CD4-positive, alpha-beta memory T cell (primary cell): ENCODE measurements at places on chromosomes 2 and 18.
A peak's percentile ranks its signal among the peaks of the same experiment; 100 is the strongest.

GRCh38 chr18:13258921-13259320 is 40.4 kb downstream of the LDLRAD4 start:
- DNase-seq, result no peak

DNA sequence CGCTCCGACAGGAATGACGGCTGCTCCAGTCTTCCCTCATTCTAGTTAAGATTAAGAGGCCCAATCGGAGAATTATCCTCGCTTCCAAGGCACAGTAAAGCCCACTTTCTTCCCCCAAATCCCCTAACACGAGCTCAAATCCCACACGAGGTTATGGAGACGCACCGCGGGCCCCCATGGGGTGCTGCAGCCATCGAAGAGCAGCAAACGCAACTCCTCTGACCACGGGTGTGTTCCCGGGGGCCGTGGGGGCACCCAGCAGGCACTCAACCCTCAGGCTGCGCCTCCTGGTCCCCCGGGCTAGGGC is 446 bp downstream of the COPS9 start:
- no peak for DNase-seq

GRCh38 chr18:63138436-63139340 is 180.9 kb downstream of the BCL2 start:
- no peak for DNase-seq

GRCh38 chr2:157593411-157593810 is 35.3 kb downstream of the ACVR1C start:
- DNase-seq, result no peak

DNA sequence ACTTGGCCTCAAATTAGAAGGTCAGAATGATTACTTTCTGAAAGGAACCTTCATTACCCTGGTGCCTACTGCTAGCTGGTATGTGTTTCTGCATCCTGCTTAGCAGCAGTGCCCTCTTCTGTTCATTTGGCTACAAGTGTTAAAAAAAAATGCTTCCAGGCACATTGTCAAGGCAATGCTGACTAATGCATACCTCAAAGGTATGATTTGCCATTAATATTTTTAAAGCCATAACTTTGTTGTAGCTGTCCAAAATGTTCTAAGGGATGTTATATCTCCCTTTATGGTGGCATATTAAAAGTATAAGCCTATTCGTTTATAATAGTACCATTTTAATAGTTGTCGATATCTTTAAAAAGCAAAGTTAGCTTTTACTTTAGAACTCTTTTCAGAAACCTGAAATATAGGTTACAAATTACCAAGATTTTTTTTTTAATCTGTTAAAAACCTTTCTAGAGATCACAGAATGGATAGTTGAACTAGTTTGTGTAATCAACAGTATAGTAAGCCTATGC is 52.0 kb upstream of the FAM171B start:
- DNase-seq, result peak; percentile 47

DNA sequence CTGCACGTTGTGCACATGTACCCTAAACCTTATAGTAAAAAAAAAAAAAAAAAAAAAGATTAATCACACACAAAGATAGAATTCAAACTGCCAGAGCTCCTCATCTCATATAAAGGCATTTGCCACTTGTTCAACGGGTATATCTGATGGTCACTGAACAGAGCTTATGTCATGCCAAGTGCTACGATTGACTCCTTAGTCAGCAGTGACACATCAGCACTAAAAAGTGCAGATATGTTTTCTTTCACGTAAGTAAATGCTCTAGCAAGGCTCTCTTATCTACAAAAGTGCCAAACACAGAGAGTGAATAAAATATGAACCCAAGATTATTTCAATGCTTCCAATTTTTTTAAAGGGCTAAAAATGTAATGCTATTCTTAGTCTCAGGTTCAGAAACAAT is 1.1 kb downstream of the LMAN1 start:
- DNase-seq, result peak; percentile 21

DNA sequence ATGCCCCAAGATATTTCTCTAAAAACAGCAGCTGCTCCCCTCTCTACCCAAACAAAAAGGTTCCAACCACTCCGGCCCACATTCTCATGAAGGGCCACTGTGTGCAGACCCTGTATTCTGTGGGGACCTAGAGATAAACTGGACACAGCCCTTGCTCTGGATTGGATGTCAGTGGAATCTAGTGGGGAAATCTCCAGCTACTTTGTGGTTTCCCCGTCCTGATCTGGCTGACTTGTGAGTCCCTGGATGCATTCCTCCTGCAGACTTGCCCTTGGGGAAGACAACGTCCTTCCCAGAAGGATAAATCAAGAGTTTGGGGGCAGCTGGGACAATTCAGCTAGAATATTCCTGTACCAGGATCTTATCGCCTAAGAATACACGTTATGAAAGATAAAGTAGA is 151.1 kb downstream of the FSHR start:
- DNase-seq, result no peak

DNA sequence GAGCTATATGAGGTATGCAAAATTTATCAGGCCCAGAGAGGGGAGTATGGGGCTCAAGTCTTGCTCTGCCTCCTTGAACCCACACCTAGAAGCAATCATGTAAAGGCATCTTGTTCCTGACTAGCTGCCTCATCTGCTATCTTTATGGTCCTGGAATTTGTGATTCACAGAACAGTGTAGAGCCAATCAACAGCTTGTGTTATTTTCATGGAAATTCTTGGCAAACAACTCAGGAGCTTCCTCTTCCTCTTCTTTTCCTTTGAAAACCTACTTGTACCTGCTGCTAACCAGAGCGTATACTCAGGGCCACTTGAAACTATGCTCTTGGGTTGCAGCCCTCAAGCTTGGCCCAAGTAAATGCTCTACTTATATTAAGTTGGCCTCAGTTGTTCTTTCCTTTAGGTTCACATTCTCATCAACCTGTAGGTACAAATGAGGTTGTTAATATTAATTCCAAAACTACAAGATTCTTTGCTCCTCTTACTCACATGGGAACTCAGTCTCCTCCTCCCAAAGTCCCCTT is 3.5 kb upstream of the NOSTRIN start:
- DNase-seq, result no peak

DNA sequence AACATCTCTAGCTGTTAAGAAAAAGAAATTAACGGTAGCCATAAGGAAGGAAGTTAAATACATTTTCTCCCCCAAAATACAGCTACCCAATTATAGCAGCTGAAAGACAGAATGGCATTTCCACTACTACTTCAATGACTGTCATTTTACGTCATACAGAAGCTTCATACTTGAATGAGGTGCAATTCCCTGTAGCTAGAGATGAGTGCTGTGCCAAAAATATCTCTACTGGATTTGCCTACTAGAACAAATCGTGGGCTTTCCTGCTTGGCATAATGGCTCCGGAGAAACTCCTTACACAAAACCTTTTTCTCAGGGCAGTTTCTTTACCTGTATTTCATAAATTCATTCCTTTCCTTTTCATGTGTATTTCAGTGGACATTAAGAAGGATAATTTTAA is 36.3 kb upstream of the NRXN1 start:
- DNase-seq, result no peak

DNA sequence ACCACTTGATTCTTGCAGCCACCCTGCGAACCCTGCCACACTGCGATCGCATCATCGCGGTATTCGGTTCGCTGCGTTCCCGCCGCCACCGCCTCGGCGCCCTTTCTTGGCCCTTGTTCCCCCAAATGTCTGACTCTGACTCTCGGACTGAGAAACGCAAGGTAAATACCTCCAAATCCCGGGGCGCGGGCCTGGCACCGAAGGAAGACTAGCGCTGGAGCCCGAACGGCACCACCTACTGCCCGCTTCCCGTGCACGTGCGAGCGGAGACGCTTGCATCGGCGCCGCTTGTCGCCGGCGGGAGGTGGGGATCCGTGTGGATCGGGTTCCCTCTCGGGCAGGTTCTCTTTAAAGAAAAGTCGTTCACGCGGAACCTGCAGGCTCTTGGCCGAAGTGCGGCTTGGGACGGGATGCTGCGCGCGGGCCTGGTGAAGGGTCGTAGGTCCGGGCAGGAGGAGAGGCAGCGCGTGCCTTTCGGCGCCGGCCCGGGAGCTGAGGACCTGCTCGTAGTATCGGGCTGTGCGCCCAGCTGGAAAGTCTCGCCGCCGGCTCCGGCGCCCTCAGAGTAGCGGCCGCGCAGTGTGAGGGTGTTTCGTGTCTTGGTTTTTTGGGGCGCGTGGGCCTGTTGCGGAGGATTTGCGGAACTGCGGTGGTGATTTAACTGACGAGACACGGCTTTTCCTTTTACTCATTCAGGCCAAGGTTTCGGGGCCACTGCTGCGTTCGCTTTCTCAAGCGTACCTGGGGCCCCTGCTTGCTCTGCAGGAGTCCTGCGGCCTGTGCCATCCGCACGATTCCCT is 514 bp downstream of the BCL2L11 start:
- peak; percentile 56 for DNase-seq

DNA sequence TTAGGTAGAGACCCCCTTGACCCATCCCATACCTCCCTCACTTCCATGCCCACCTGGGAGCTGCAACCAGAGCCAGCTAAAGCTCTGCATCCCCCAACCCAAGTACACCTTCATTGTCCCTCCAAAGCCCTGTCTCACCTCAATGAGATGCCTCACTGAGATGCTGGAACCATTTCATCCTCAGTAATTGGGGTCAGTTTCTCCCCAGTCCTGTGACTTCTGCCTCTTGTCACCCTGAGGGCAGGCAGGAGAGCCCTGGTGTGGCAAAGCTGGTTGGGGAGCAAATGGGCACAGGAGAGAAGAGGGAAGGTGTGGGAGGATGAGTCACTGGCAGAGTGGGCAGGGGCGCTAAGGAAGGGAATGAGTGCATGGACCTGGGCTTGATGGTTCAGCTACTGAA is 27.9 kb upstream of the NT5DC4 start:
- no peak for DNase-seq

DNA sequence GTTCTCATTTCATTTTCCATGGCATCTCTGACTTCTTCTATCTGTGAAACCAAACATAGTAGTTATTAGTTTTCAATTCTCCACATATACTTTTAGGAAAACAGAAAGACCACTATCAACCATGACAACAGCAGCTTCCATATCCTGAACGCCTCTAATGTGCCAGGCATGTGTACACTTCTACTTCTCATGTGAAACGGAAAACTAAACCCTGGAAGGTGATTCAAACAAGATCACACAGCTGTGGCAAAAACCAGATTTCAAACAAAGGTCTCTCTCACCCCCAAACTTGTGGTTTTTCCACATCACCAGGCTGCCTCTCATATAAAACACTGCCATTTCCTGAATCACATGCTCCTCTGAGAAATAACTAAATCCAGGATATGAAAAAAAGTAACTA is 41.8 kb downstream of the PTCD3 start:
- no peak for DNase-seq

- DNase-seq, result no peak
Measured at GRCh38 chr2:217116610-217117009, 256.7 kb upstream of the TNP1 start.

DNA sequence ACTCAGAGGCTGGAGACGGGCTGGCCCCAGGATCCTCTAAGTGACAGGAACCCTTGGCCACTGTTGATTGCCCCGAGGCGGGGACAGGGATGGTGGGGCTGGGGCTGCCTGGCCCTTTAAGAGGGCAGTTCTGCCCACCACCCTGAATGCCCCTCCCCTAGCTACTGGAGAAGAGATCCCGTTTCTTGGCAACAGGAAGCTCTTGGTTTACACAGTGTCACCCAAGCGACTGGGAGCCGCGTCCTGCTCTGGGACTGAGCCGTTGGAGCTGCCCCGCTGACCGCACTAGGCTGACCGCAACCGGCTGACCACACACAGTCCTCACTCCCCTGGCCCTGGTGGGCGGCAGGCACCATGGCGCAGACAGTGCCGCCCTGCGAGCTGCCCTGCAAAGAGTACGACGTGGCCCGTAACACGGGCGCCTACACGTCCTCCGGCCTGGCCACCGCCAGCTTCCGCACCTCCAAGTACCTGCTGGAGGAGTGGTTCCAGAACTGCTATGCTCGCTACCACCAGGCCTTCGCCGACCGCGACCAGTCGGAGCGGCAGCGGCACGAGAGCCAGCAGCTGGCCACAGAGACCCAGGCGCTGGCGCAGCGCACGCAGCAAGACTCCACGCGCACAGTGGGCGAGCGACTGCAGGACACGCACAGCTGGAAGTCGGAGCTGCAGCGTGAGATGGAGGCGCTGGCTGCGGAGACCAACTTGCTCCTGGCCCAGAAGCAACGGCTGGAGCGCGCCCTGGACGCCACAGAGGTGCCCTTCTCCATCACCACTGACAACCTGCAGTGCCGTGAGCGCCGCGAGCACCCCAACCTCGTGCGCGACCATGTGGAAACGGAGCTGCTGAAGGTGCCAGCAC is at the start of gene TEKT4:
TEKT4 (plus strand) TSS at position 205 of the 862 bp plus-strand sequence; CDS start at position 355, 150 bp downstream.
- DNase-seq, result no peak

DNA sequence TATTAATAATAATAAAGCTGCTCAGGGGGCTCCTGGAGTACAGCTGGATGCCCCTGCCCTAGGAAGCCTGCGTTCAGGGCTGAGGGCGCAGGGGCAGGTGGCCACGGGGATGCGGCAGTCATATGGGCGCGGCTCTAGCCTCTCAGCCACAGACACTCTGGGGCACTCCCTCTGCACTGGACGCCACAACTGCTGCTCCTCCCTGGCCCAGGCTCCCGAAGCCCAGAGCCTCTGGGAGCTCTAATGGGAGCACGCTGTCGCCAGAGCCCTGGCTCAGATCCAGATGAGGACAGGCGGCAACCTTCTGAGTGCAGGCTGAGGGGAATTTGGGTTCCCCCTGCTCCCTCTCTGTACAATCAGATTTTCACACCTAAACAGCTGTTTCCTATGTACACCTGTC is 93.6 kb downstream of the MTCL1 start:
- no peak for DNase-seq

- no peak for DNase-seq
Measured at GRCh38 chr18:52582516-52582915, 242.5 kb downstream of the DCC start.

DNA sequence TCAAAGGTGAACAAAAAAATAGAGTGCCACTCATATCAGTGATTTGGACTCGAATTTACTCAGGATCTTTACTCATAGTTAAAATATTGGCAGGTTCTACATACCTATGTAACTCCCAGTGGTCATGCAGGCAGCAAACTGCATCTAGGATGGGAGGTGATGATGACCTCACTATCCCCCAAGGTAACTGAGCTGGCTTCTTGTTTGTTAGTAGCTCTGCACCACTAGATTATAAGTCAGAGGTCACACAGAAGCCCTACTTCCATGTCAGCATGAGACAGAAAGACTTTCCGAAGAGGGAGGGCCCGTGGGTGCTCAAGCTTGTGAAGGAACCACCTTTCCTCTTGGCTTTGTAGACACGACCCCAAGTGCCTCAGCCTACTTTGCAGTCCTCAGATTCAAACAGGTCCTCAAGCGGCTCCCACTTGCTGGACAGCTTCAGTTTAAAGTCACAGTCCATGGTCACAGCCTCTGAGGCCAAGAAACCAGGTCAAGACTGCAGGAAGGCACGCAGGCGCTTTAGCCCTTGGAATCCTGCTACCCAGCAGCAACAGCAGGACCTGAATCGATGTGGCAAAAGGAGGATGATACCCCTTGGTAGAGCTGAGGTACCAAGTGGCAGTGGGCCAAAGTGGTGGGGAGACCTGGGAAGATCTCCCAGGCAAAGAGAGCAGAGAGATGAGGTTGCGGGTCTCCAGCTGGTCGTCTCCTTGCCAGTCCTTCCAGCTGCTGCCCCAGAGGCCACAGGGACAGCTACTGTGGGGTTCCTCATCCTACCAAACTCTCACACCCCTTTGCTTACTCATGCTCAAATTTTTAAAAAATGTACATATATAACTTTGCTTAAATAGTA is 4.3 kb downstream of the NTSR2 start:
- DNase-seq, result no peak
